Natural killer cell treated with Interleukin-12 subunit alpha and Interleukin-12 subunit beta and Interleukin-15 and Interleukin-18, amount 100 ng/mL, for 72 hours (primary cell): ENCODE measurements at places on chromosomes 2 and 18. TPM values are rescaled to one million over a fixed set of nuclear protein-coding genes. Genes with fewer than 3 reads are reported as not detected.

GRCh38 chr2:36362291-36362690 is 6.7 kb downstream of the CRIM1 start:
- DNase-seq, result no peak
- H3K4me3 ChIP-seq, result no peak overlapping the region
- no peaks in the 10 kb centered on the region for H3K36me3 ChIP-seq
- H3K4me1 ChIP-seq, result peaks cover 12% of the 10 kb centered on the region
- H3K27me3 ChIP-seq, result peaks cover 6% of the 10 kb centered on the region
- no peak overlapping the region for H3K27ac ChIP-seq

GRCh38 chr2:12192762-12193161 is 446.3 kb downstream of the LPIN1 start:
- no peak overlapping the region for H3K27ac ChIP-seq
- H3K4me3 ChIP-seq, result no peak overlapping the region
- no peak for DNase-seq
- H3K27me3 ChIP-seq, result no peaks in the 10 kb centered on the region
- H3K36me3 ChIP-seq, result peaks cover 13% of the 10 kb centered on the region

The PDK1 gene
- 34.9 TPM for total RNA-seq

DNA sequence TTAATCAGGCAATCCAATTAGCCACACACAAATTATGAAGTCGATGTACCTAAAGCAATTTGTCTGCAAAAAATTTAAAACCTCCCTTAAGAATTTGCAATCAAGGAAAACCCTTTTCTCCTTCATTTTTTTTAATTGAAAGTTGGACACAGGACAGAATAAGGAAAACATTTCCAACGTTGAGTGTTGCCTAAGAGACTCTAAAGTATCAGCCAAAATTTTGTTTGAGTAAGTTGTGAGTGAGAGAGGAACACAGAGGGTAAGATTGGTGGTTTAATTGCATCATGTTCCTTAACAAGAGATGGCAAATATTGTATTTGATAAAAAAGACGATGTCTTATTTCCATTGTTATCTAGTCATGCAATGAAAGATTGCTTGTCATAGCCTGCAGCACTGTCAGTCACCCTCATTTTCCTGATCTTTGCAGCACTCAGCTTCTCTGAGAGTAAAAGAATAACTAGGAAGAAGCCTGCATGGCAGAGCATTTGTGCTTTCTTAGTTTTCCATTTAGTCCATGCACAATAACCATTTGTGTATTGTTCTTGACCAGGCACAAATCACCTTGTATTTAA is 115.5 kb downstream of the ICOS start:
- DNase-seq, result no peak
- no peaks in the 10 kb centered on the region for H3K27me3 ChIP-seq
- H3K36me3 ChIP-seq, result no peaks in the 10 kb centered on the region
- H3K4me1 ChIP-seq, result peaks cover 21% of the 10 kb centered on the region
- no peak overlapping the region for H3K27ac ChIP-seq
- no peak overlapping the region for H3K4me3 ChIP-seq

- H3K4me3 ChIP-seq, result no peak overlapping the region
- peaks cover 20% of the 10 kb centered on the region for H3K4me1 ChIP-seq
- no peaks in the 10 kb centered on the region for H3K27me3 ChIP-seq
- H3K27ac ChIP-seq, result no peak overlapping the region
Observed at GRCh38 chr2:168564641-168565040, 108.6 kb downstream of the CERS6 start.

GRCh38 chr18:61388010-61388409 is 54.8 kb downstream of the CDH20 start:
- no peak overlapping the region for H3K27ac ChIP-seq
- no peak for DNase-seq
- H3K4me1 ChIP-seq, result no peaks in the 10 kb centered on the region
- no peaks in the 10 kb centered on the region for H3K27me3 ChIP-seq

DNA sequence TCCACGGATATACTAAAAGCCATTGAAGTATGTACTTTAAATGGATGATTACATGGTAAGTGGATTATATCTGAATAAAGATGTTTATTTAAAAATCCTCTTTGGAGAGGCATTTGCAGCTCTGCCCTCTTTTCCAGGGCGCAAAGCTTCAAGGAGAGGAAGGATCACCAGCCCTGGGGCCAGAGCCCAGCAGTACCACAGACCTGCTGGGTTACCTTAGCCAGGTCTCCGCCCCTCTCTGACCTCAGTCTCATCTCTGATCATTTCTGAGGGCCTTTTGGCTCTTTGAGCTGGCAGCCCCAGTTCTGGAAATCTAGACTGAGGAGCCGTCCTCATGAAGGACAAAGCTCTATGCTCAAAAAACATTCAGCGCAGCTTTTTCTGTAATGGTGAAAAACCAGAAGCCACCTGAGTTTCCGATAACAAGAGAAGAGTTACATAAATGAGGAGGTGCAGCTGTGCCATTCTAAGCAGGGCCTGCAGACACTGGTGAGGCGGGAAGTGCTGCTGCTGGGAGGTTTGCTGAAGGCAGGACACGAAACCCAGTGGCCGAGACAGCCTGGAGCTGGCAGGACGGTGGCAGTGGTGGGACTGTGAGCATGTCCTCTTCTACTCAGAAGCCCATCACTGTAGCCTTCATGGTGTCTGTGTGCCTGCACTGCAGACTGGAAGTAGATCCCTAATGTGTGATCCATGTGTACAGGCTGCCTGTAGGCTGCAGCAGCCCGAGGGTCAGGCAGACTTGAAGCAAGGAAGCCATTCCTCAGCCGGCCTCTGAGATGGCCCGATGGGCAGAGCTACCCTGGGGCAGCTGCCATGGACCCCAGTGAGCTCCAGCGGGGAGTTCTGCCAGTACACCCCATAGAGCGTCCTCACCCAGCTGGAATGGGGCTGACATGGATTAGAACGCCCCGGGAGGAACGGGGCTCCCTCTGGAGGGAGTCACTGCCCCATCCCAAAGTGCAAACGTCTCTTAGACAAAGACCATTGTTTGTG is 27.7 kb downstream of the ADRA2B start:
- no peak overlapping the region for H3K4me3 ChIP-seq
- H3K4me1 ChIP-seq, result no peaks in the 10 kb centered on the region
- peaks cover 3% of the 10 kb centered on the region for H3K27me3 ChIP-seq
- DNase-seq, result no peak
- H3K27ac ChIP-seq, result no peak overlapping the region
- no peaks in the 10 kb centered on the region for H3K36me3 ChIP-seq

The STRADB gene
- 11.8 TPM for total RNA-seq

The EFEMP1 gene
- not detected for total RNA-seq

DNA sequence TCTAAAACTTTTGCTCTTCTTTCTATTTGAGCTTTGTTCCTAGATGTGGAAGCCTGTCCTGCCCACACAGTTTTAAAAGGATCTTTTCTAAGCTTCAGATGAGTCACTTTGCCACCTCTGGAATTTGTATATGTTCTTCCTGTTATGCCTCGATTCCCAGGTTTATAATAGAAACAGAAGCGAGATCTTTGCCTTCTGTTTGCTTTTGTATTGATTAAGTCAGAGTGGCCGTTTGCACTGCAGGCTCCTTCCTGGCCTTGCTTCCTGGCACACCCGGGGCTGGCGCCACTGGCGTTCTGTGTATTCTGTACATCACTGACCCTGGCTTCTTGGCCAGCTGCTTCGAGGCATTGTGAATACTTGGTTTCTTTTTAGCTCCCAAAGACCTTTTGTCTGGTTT is 91.8 kb downstream of the MTCL1 start:
- H3K4me3 ChIP-seq, result no peak overlapping the region
- no peaks in the 10 kb centered on the region for H3K36me3 ChIP-seq
- H3K4me1 ChIP-seq, result no peaks in the 10 kb centered on the region
- no peak overlapping the region for H3K27ac ChIP-seq
- DNase-seq, result no peak

DNA sequence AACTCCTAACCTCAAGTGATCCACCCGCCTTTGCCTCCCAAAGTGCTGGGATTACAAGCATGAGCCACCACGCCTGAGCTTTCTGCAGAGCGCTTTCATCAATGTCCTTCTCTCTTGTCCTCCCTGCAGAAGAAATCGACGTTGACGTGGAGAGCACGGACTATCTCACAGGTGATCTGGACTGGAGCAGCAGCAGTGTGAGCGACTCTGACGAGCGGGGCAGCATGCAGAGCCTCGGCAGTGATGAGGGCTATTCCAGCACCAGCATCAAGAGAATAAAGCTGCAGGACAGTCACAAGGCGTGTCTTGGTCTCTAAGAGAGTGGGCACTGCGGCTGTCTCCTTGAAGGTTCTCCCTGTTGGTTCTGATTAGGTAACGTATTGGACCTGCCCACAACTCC is 23.1 kb downstream of the MXD1 start:
- H3K27me3 ChIP-seq, result no peaks in the 10 kb centered on the region
- H3K27ac ChIP-seq, result peak overlapping the region; percentile 1
- H3K4me1 ChIP-seq, result peaks cover 29% of the 10 kb centered on the region
- no peak for DNase-seq

GRCh38 chr2:232466221-232466620 is 10.3 kb downstream of the ALPI start:
- DNase-seq, result no peak
- H3K4me3 ChIP-seq, result no peak overlapping the region
- H3K36me3 ChIP-seq, result no peaks in the 10 kb centered on the region
- H3K27ac ChIP-seq, result no peak overlapping the region
- H3K4me1 ChIP-seq, result no peaks in the 10 kb centered on the region
- peaks cover 19% of the 10 kb centered on the region for H3K27me3 ChIP-seq

GRCh38 chr2:105375001-105375561 is 23.8 kb downstream of the FHL2 start:
- H3K4me1 ChIP-seq, result peaks cover 15% of the 10 kb centered on the region
- no peak overlapping the region for H3K27ac ChIP-seq
- DNase-seq, result no peak

DNA sequence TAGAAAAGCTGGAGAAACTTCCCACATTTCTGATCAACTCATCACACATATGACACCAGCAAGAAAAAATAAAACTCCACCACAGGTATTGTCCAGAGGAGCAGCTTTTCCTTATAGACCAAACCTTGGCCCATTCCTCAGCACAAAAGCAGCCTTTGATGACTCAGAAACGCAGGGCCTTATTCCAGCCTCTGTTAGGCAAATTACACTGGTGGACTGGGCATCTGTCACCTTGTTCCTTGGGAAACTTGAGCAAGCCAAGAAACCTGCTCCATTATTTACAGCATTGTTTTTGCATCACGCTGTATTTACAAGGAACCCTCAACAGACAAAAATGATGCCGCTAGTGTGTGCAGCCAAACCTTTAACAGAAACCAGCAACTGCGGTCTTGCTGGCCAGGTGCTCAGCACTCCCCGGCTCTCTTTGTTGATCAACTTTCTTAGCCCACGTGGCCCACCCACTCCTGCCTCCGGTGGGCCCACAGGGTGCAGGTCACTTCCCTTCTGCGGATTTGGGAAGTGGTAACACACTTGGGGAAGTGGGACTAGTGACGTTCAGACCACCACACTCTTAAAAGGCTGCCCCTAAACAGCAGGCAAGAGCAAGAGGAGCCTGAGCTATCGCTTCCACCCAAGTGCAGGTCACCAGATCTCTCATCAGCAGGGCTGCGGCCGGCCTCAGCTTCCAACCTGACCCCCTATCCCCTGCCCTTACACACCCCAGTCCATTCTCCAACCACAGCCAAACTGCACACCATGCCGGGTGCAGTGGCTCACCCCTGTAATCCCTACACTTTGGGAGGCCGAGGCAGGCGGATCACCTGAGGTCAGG is 1.5 kb downstream of the AP1S3 start:
- no peaks in the 10 kb centered on the region for H3K36me3 ChIP-seq
- H3K27ac ChIP-seq, result peak overlapping the region; percentile 42
- DNase-seq, result no peak

- no peaks in the 10 kb centered on the region for H3K4me1 ChIP-seq
- H3K4me3 ChIP-seq, result no peak overlapping the region
- no peaks in the 10 kb centered on the region for H3K27me3 ChIP-seq
- H3K36me3 ChIP-seq, result no peaks in the 10 kb centered on the region
- DNase-seq, result no peak
Observed at GRCh38 chr2:109080757-109081156, 48.2 kb upstream of the SH3RF3 start.

DNA sequence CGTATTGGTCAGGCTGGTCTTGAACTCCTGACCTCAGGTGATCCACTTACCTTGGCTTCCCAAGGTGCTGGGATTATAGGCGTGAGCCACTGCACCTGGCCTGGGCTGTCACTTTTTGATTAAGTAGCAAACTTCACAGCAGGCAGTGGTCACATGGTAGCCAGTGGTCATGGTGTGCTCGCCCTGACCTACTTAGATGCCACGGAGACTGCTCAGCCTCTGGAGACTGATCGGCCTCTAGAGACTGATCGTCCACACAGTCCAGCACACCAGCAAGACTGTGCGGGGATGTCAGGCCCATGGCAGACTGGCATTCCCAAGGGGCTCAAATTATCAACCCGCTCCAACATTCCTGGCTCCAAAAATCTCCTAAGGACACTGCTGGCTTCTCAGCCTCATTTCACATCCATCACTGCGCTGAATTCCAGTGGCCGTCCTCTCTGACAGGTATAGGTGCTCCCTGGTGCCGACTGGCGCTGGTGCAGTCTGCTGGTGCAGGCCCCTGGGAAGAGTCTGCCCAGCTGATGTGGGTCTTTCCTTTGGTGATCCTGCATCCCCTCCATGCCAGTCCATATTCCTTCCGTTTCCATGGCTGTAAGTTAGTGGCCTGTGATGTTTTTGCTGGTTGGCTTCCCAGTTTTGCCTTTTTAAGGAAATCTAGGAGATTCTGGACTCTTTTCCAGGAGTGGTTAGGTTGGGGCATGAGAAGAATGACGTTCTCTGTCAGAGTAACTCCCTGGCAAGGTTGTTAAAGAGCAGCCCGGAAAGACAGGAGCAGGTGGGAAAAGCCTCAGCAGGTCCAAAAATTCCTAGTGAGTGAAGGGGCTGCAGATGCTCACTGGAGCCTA is 374.5 kb upstream of the HS6ST1 start:
- no peak overlapping the region for H3K27ac ChIP-seq
- no peak for DNase-seq
- H3K27me3 ChIP-seq, result peaks cover 12% of the 10 kb centered on the region

- H3K27me3 ChIP-seq, result no peaks in the 10 kb centered on the region
- no peak overlapping the region for H3K4me3 ChIP-seq
- H3K27ac ChIP-seq, result no peak overlapping the region
- DNase-seq, result no peak
- H3K4me1 ChIP-seq, result no peaks in the 10 kb centered on the region
Observed at GRCh38 chr2:208627916-208628315, 221.3 kb downstream of the PTH2R start.

- no peaks in the 10 kb centered on the region for H3K4me1 ChIP-seq
- no peak overlapping the region for H3K4me3 ChIP-seq
- H3K36me3 ChIP-seq, result no peaks in the 10 kb centered on the region
Observed at GRCh38 chr2:135219226-135219625, 167.1 kb downstream of the RAB3GAP1 start.

The DHRS9 gene
- not detected for total RNA-seq

The KCNG3 gene
- not detected for total RNA-seq

- no peak overlapping the region for H3K27ac ChIP-seq
- H3K27me3 ChIP-seq, result no peaks in the 10 kb centered on the region
- H3K4me1 ChIP-seq, result peaks cover 8% of the 10 kb centered on the region
- no peak overlapping the region for H3K4me3 ChIP-seq
- no peak for DNase-seq
Observed at GRCh38 chr2:190569994-190570755, 35.7 kb upstream of the NEMP2 start.

GRCh38 chr2:101688261-101688660 is 9.2 kb upstream of the MAP4K4 start:
- H3K27me3 ChIP-seq, result peaks cover 2% of the 10 kb centered on the region
- H3K36me3 ChIP-seq, result no peaks in the 10 kb centered on the region
- H3K4me1 ChIP-seq, result peaks cover 5% of the 10 kb centered on the region
- no peak overlapping the region for H3K4me3 ChIP-seq
- DNase-seq, result no peak

The MROH2A gene
- total RNA-seq, result not detected
